ENCODE measurements at places on chromosomes 12 and 14.

- DNase-seq, result no peak
These were observed 230.7 kb downstream of the BCL11B start for GRCh38 chr14:99041141-99041819.

DNA sequence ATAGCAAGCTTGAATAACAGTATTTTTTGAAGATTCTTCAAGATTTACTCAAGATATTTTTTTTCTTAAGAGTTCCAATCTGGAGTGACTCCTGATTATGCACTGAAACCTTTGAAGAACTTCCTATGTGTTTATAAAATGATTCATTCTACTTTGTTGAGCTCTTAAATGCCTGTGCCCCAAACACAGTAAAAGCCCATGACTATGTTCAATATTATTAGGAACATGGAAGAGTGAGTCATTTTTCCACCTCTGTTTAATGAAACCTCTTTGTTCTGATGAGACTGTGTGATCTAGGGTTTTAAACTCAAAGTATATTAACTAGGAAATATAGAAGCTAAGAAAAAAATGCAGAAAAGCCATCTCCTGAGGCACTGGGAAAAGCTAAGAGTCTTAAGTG is 415.0 kb upstream of the FBXO33 start:
- no peak for DNase-seq

- DNase-seq, result no peak
These were observed 52.9 kb downstream of the ACTN1 start for GRCh38 chr14:68926236-68926635.

- no peak for DNase-seq
These were observed 206.9 kb downstream of the TTC7B start for GRCh38 chr14:90609376-90609775.

GRCh38 chr14:89911010-89911919 is 43.3 kb downstream of the EFCAB11 start:
- no peak for DNase-seq

- no peak for DNase-seq
These were observed 211.8 kb downstream of the SNAPC1 start for GRCh38 chr14:61973981-61974380.

DNA sequence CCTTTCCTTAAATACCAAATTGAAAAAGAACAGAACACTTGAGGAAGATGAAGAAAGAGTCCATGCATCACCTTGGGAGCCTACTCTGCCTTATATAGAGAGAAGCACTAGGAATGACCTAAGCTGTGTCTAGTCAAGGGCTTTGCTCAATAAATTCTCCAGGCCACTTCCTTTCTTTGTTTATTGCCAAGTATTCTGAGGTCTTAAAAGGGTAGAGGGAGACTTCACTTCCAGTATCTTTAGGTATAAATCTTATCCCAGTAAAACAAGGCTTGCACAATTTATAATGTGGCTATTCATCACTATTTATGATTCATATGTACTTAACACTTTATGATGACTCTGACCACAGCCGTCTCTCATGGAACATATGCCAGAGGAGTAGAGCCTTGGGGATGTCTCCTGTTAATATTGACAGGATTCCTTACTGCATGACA is 85.1 kb upstream of the ARHGAP5 start:
- DNase-seq, result no peak

DNA sequence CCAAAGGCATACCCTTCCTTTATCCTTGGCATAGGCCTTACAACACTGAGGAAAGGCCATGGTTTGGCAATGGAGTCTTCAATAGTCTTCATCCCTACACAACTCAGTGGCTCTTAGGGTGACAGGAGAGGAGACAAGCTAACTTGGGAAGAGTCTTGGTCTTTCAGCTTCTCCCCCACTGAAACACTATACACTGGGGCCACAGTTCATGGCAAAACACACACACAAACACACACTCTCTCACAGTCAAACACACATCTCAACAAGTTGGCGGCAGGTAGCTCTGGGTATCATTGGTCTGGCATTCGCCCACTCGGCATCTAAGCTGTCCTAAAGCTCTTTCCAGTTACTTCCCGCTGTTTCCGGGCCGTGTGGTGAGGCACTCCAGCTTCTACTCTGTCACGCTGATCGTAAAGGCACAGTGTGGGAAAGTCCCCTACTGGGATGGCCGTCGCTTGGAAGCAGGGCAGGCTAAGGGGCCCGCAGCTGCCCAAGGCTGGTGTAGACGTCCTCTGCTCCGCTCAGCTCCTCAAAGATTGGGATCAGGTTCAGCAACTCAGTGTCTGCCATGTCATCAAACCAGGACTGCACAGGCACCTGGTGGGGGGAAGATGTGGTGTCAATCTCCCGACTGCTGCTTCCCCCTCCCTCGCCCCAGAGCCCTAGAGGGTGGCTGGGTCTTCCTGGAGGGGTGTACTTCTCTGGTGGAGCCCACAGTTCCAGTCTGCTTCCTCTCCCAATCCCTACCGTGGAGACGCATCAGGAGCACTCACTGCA is 4.8 kb upstream of the AVIL start:
- no peak for DNase-seq

- no peak for DNase-seq
These were observed 3.9 kb upstream of the LHX5 start for GRCh38 chr12:113475451-113476175.

- DNase-seq, result no peak
These were observed 916 bp upstream of the CHPT1 start for GRCh38 chr12:101696251-101697196.

GRCh38 chr14:62409169-62409568 is 636.1 kb downstream of the KCNH5 start:
- no peak for DNase-seq

- DNase-seq, result no peak
These were observed 29.6 kb upstream of the RASSF3 start for GRCh38 chr12:64580681-64581080.

- DNase-seq, result no peak
These were observed 510.4 kb downstream of the TMEM132D start for GRCh38 chr12:129393357-129393937.

DNA sequence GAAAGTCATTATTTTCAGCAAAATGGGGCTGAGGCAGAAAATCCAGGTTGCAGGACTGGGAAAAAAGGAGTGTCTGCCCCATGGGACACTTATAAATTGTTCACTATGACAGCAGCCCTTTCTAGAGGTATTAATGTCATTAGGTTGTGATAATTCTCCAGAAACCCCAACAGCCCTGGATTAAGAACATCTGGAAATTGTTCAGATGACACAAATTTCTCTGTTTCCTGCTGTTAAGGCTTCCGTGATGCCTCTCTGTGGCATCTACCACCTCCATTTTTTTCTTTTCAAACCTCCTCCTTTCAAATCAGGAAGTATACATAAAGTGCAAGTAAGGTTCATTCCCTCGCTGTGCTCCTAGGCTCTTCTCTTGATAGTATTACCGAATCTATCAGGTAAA is 25.6 kb downstream of the EGLN3 start:
- DNase-seq, result no peak

- no peak for DNase-seq
These were observed 549.1 kb downstream of the RERGL start for GRCh38 chr12:17540921-17541320.

DNA sequence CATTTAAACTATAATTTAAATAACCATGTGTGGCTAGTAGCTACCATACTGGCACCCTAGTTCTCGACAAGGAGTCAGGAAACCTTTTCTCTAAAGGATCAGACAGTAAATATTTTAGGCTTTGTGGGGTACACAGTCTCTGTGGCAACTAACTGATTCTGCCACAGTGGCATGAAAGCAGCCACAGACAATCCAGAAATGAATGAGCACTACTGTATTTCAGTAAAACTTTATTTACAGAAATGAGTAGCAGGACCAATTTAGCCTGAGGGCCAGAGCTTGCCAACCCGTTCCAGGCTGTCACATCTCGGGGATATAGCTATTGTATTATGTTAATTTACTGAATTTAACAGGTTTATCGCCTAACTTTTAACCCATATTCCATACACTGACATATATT is 278.7 kb downstream of the ITPR2 start:
- no peak for DNase-seq

- no peak for DNase-seq
These were observed 8.6 kb downstream of the BRAP start for GRCh38 chr12:111677186-111677585.

- peak; percentile 4 for DNase-seq
These were observed 163.3 kb downstream of the TMEM121 start for GRCh38 chr14:105689722-105690121.

- DNase-seq, result no peak
These were observed 68.0 kb downstream of the RASSF3 start for GRCh38 chr12:64678248-64678647.

DNA sequence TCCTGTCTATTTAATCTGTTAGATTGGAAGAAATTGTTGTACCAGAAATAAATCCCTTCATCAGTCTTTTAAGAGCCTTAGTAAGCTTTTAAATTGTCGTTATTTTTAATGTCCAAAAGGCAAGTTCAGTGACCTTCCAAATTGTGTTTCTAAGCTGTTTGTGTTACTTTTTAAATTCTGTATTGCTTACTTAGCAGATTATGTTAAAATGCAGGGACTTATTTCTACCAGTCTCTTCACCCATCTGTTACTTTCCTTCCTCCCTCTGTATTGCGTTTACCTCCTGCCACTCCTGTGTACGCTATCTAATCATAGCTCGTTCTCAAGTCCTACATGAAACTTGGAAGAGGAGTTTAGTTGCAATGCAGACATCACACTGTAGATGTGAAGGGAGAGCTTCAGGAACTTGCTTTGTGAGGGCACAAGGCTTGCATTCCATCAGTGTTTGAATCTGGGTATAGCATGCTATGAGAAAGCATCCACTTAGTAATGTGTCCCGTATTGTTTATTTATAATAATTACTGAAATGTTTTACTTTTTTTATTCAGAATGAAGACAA is 406.5 kb upstream of the RGS6 start:
- DNase-seq, result no peak

DNA sequence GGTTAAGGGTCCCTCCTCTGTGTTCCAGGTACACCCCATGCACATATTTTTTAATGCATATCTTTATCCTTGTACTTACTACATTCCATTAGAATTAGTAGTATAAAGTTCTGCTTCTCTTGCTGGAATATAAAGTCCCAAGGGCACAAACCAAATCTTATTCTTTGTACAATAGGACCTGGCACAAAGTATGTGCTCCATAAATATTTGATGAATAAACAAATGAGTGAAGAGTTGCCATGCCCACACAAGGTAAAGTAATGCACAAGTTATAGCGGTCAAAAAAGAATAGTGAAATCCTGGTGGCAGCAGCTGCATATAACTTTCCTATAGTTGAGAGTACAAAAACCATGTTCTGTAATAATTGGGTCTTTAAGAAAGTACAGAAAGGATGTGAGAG is 82.1 kb upstream of the BMP4 start:
- DNase-seq, result no peak

DNA sequence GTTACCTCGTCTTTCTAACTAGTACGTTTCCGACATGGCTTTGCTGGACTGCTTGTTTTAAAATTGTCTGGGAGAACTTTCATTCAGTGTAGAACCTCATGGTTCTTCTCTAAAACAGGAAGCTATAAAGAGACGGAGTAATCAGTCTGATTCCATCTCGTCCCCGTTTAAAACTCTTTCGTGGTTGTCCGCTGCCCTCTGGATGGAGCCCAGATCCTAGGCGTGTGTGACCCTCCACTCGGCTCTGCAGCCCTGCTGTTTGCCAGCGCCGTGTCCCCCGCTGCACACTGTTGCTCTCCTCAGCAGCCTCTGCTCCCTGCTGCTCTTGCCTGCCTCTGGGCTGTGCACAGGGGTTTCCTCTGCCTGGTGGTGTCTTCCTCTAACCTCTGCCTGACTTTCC is 50.2 kb downstream of the SLC8B1 start:
- no peak for DNase-seq

DNA sequence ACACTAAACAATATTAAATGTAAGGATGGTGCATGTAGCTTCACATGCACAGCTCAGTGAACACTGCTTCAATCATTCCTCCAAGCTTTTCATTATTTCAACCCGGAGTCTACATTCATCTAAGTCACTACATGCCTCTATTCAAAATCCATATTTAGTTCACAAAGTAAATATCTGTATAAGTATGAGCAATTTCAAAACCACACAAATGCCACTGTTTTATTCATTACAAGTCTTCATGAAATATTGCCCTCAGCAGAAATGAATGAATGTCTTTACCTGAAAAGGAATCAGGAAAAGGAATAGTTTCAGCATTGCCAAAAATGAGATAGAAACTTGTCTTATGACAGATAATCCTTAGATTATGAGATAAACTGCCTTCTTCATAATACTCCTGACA is 149.4 kb downstream of the SLC38A4 start:
- no peak for DNase-seq

GRCh38 chr12:33253178-33253577 is 186.4 kb downstream of the SYT10 start:
- no peak for DNase-seq

DNA sequence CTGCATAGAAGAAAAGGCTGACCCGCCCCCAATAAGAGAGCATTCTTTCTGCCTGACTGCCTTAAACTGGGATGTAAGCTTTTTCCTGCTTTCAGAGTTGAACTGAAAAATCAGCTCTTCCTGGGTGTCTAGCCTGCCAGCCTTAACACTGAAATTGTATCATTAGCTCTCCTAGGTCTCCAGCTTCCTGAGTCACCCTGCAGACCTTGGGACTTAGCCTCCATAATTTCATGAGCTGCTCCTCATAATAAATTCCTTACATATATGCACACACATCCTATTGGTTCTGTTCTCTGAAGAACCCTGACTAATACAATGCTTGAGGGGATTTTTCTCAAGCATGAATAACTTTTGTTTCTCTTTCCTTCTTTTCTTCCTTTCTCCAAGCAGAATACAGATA is 76.4 kb upstream of the FAR2 start:
- DNase-seq, result no peak

DNA sequence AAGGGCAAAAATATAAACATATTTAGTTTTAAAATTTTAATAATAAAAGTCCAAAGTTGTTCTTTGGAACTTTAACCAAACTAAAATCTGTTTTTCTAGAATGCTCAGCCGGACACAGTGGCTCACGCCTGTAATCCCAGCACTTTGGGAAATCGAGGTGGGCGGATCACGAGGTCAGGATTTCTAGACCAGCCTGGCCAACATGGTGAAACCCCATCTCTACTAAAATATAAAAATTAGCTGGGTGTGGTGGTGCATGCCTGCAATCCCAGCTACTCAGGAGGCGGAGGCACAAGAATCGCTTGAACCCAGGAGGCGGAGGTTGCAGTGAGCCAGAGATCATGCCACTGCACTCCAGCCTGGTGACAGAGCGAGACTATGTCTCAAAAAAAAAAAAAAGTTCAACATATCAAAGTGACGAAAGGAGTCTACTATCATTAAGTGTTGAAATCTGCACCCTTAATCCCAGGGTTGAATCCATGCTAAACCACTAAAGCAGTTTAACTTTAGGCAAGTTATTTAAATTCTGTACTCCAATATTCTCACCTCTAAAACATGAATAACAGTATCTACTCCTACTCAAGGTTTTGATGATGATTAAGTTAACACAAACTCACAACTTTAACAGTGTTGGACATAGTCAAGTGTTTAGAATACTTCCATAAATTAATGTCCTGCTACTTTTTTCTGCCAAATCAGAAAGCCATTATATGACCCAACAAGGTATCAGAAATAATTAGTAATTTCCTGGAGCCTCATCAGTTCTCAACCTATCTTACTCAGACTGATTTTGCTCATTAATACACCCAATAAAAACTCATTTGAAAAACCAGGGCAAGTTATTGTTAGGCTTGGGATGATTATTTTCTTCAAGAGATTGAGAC is 11.0 kb downstream of the HNRNPC start:
- DNase-seq, result no peak

- no peak for DNase-seq
These were observed 105.2 kb upstream of the RPH3A start for GRCh38 chr12:112686373-112686772.
